ENCODE measurements at places on chromosomes 6 and 20.

DNA sequence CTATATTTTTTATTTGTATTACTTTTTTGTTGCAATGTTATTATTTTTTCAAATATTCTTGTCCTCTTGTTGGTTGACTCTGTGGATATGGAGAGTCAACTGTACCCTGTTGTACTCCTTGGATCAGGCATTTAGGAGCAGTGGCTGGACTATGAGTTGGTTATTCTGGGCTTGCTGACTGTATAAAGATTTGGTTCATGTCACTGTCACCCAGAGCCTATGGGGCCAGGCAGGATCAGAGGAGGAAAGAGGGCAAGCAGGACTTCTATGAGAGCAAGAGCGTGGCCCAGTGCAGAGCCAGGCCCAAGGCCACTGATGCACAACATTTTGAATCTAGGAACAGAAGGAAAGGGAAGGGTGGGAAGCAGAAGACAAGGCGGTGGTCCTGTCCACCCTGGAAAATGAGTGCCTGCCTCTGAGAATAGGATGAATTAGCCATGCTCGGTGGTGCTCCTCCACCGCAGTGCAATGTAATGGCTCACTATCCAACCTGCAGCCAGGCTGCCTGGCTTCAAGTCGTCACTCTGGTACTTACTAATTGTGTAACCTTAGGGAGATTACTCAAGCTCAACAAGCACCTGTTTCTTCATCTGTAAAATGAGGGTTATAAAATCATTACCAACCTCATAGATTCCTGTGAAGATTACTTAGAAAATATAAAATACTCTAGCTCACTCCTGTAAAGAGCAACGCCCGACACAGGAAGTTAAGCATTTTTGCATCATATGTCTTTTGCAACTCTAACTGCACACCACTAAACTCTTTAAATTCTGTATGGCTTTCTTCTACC, 192.1 kb downstream of the KCNQ5 start:
- H3K4me1 ChIP-seq: no peaks in the 10 kb centered on the region
- DNase-seq: no peak
- H3K27ac ChIP-seq: no peak overlapping the region
- no peak overlapping the region for H3K4me3 ChIP-seq
- no peaks in the 10 kb centered on the region for H3K36me3 ChIP-seq

DNA sequence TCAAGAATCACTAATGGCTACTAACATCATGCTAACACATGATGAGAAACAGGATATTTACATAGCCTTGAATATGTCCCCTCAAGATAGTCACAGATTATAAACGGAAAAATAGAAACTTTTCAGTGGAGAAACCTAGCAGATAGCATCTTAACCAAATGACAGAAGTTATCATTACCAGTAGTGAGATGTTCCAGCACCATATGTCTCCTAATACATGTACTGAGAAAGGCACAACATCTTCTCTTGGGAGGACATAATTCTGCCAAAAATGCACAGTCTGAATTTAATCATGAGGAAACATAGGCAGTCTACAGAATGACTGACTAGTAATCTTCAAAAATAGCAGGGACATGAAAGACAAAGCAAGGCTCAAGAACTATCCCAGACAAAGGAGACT, 19.9 kb upstream of the PRIM2 start:
- DNase-seq: no peak
- no peak overlapping the region for H3K4me3 ChIP-seq
- H3K27me3 ChIP-seq: no peaks in the 10 kb centered on the region
- no peaks in the 10 kb centered on the region for H3K36me3 ChIP-seq

GRCh38 chr20:44759595-44759994, 13.9 kb downstream of the KCNK15 start:
- no peak for DNase-seq
- H3K4me1 ChIP-seq: no peaks in the 10 kb centered on the region
- no peaks in the 10 kb centered on the region for H3K36me3 ChIP-seq
- no peak overlapping the region for H3K4me3 ChIP-seq
- H3K27ac ChIP-seq: no peak overlapping the region

DNA sequence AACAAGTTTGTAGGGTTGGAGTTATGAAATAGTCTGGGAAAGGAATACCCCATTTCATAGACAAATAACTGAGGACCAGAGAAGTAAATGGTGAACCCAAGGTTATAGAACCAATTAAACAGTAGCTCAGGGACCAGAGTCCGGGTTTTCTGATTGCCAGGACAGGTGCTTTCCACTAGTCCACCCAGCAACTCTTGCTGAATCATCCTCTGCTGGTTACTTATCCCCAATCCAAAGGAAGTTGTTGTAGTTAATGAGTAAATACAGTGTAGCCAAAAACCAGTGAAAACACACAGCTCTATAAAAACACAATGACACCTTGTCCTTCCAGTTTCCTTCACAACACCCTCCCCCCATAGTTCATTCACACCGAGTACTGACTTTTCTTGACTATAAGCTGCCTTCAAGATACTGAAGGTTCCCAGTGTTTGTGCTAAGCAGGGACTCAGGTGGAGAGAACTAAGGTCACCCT, 766 bp upstream of the TINAG start:
- H3K27ac ChIP-seq: no peak overlapping the region
- H3K4me3 ChIP-seq: no peak overlapping the region
- no peak for DNase-seq
- no peaks in the 10 kb centered on the region for H3K36me3 ChIP-seq

DNA sequence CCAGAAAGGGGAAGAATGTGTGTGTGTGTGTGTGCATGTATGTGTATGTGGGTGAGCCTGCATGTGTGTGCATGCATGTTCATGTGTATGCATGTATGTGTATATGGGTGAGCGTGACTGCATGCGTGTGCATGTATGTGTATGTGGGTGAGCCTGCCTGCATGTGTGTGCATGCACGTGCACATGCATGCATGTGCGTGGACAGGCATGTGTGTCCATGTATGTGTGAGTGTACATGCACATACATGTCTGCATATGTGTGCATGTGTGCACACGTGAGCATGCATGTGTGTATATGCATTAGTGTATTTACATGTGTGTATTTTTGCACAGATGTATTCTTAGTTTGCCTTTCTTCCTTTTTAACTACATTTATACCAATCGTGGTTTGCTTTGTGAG, 601.5 kb downstream of the QKI start:
- no peaks in the 10 kb centered on the region for H3K36me3 ChIP-seq
- no peaks in the 10 kb centered on the region for H3K27me3 ChIP-seq
- no peak overlapping the region for H3K27ac ChIP-seq
- no peak for DNase-seq
- no peaks in the 10 kb centered on the region for H3K4me1 ChIP-seq

DNA sequence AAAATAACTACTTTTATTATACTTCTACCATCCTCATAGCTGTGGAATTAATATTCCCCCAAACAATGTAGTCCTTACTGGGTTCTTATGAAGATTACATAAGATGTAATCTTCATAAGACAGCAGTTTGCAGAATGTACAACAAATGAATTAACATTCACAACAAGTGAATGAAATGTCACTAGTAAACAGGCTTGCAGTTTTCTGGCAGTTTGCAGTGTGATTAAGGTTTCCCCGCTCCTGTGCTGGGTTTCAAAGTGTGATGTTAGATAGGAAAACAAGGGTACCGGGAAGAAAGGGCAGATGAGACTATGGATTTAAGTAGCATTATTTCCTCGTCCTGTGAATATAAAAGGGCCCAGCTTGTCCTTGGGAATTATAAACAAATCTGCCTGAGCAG, 22.5 kb downstream of the ARFGEF3 start:
- no peak overlapping the region for H3K27ac ChIP-seq
- peaks cover 7% of the 10 kb centered on the region for H3K4me1 ChIP-seq
- DNase-seq: no peak
- no peaks in the 10 kb centered on the region for H3K27me3 ChIP-seq
- H3K4me3 ChIP-seq: no peak overlapping the region
- H3K36me3 ChIP-seq: no peaks in the 10 kb centered on the region

DNA sequence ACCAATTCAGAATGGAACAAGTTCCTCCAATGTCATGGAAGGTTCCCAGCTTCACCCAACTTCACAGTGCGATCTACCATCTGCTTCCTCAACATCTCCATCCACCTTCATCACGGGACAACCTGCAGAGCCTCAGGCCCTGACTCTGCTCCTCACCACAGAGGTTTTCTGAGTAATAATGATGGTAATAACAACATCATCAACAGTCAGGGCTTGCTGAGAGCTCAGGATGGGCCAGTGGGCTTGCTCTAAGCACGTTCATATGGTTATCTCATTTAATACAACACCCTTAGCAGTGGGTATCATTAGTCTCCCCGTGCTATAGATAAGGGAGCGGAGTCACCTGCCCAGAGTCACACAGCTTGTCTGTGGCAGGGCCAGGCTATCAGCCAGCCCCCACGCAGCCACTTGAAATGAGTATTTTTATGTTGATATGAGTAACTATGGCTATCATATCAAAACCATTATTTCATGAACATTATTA, 38.6 kb downstream of the PREX1 start:
- no peak overlapping the region for H3K27ac ChIP-seq
- H3K36me3 ChIP-seq: no peaks in the 10 kb centered on the region
- H3K4me1 ChIP-seq: no peaks in the 10 kb centered on the region
- no peak overlapping the region for H3K4me3 ChIP-seq

- no peak overlapping the region for H3K4me3 ChIP-seq
- H3K36me3 ChIP-seq: no peaks in the 10 kb centered on the region
- DNase-seq: no peak
- no peak overlapping the region for H3K27ac ChIP-seq
- H3K27me3 ChIP-seq: no peaks in the 10 kb centered on the region
These were observed 31.9 kb downstream of the HLA-DPB1 start for GRCh38 chr6:33107641-33108040.

DNA sequence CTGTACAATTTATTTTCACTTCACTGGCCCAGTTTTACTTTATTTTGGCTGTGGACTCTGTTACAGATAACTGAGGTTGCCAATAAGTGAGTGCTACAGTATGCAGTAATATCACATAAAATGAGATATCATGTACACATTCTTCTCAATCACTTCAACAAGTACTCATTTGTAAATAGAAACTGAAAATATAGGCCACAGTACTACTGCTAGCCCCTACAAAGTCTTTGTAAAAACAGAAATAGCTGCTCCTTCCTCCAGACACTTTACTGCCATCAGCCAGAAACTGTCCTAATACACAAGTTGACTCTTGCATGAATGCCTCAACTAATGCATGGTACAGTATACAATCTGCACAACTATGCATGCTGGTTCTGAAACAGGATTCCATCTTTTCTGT, 9.2 kb downstream of the DTNBP1 start:
- no peaks in the 10 kb centered on the region for H3K4me1 ChIP-seq
- no peak for DNase-seq
- H3K27me3 ChIP-seq: no peaks in the 10 kb centered on the region
- H3K27ac ChIP-seq: no peak overlapping the region
- H3K36me3 ChIP-seq: no peaks in the 10 kb centered on the region

DNA sequence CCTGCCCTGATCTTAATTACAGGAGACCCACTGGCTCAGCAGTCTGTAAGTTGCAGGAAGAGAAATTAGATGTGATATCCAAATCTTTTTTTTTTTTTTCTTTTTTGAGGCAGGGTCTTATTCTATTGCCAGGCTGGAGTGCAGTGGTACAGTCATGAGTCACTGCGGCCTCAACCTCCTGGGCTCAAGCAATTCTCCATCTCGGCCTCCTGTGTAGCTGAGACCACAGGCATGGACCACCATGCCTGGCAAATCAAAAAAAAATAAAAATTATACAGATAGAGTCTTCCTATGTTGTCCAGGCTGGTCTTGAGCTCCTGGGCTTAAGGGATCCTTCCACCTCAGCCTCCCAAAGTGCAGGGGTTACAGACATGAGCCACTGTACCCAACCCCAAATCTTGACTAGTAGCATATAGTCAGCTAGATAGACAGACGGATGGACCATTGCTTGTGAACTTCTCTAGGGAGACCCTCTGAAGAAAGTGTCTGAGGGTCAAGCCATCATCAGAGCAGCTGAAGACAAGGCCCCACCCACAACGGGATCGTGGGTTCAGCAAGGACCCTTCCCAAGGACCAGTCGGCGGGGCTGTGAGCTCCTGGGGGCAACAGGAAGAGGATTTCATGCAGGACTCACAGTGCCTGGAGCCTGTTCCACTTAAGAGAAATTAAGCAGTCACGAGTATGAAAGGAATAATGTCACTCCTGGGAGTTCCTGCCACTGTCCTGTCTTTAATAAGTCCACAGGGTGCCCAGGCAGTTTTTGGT, 222.7 kb downstream of the ANKRD60 start:
- H3K4me1 ChIP-seq: no peaks in the 10 kb centered on the region
- no peaks in the 10 kb centered on the region for H3K36me3 ChIP-seq
- no peak overlapping the region for H3K4me3 ChIP-seq
- H3K27me3 ChIP-seq: no peaks in the 10 kb centered on the region
- DNase-seq: no peak
- H3K27ac ChIP-seq: no peak overlapping the region

GRCh38 chr6:159077123-159077522, 32.3 kb upstream of the TAGAP start:
- no peak overlapping the region for H3K27ac ChIP-seq
- no peaks in the 10 kb centered on the region for H3K36me3 ChIP-seq
- no peaks in the 10 kb centered on the region for H3K4me1 ChIP-seq

GRCh38 chr6:37680668-37681067, 17.0 kb downstream of the MDGA1 start:
- no peak for DNase-seq
- no peak overlapping the region for H3K4me3 ChIP-seq
- no peaks in the 10 kb centered on the region for H3K4me1 ChIP-seq

DNA sequence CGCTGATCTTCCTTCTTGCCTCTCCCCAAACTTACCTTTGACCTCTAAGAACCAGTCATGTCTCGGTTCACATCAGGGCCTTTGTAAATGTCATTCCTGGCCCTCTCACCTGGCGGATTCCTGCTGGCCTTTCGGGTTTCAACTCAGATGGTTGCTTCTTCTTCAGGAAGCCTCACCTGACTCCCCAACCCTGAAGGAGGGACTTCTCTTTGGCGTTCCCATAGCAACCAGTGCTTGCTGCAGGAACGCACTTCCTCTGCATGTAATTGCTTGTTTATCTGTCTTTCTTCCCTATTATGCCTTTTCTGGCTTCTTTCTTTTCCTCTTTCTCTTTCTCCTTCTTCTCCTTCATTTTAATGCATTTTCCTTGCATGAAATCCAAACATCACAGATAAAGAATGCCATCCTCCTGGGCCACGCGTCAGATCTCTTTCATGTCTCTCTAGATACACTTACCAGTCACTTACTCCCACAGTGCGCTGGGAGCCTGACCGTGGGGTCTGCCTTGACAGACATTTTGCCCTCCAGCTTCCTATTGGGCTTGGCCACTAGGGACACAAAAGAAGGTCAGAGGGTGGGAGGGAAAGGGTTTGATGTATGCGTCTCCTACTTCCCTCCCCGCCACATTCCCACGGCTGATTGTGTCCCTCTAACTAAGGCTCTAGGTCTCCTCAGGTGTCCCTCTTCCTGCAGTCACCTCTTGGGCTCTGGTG, 295.7 kb upstream of the TSHZ2 start:
- H3K27me3 ChIP-seq: no peaks in the 10 kb centered on the region
- no peak overlapping the region for H3K27ac ChIP-seq
- no peaks in the 10 kb centered on the region for H3K4me1 ChIP-seq
- no peak overlapping the region for H3K4me3 ChIP-seq
